ENCODE measurements at places on chromosomes 2 and 18.

DNA sequence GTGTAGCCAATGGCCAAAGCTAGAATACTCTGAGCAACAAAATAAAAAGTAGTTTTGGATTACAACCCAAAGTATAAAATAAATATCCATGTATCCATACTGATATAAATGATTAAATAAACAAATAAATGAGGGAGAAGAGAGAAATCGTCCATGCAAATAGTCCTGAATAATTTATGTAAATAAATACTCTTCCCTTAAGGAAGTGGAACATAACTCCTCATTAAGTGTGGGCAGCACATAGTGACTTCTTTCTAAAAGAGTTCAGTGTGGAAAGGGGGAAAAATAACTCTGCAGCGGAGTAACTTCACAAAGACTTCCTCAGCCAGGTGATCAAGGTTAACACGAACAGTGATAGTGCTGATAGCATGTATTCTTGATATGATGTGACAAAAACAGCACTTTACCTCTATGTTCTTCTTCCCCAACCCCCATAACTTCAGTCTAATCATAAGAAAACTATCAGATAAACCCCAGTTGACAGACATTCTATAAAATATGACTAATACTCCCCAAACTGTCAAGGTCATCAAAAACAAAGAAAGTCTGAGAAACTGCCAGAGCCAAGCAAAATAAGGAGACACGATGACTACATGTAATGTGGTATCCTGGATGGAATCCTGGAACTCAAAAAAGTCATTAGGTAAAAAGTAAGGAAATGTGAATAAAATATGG lies 30.7 kb downstream of the METTL8 start:
- no peak for DNase-seq

DNA sequence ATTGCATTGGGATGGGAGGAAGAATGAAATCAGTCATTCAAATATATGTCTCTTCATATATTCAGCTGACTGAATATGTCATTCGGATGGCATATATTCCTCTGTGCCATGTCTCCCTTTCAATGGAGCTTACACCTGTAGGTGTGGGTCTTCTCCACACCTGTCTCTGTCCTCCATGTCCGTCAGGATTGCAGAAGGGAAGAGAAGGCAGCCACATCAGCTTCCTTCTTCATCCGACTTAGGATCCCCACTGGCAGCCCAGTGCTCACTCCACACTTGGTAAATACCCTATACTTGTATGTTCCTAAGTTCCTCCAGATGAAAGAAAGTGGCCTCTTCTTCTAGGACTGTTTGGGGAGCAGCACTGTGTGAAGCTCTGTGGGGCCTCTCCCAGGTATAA lies 250.1 kb downstream of the BCL2 start:
- DNase-seq: no peak

GRCh38 chr2:16189029-16189835 lies 248.9 kb downstream of the MYCN start:
- no peak for DNase-seq

- DNase-seq: peak; percentile 13
Measured at GRCh38 chr2:5742126-5742525, 49.9 kb downstream of the SOX11 start.

GRCh38 chr18:38940863-38941531 lies 1375.4 kb upstream of the CELF4 start:
- no peak for DNase-seq

GRCh38 chr2:42929546-42930024 lies 137.2 kb upstream of the HAAO start:
- no peak for DNase-seq

GRCh38 chr18:69267895-69268294 lies 132.8 kb upstream of the DOK6 start:
- DNase-seq: no peak

GRCh38 chr2:200125444-200126284 lies 170.3 kb downstream of the MAIP1 start:
- DNase-seq: no peak

DNA sequence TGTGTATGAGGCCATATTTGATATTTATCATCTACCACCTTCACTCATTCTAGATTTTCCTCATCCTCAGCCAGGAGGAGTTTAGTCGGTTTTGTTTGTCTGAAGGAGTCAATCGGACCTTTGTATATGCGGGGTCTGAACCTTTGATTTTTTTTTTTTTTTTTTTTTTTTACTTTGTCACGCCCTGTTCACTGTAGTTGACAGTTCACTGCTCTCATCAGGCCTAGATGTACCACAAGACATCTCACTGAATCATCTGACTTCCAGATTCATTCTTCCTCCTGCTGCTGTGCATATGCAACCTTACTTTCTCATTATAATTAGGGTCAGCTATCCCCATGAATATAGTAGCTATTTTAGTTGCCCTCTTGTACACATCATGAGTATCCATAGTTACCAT lies 133.2 kb downstream of the ARHGAP15 start:
- DNase-seq: no peak

GRCh38 chr2:191560411-191560980 lies 117.4 kb upstream of the NABP1 start:
- no peak for DNase-seq

- no peak for DNase-seq
Measured at GRCh38 chr18:65990944-65991708, 240.3 kb downstream of the CDH7 start.

- DNase-seq: no peak
Measured at GRCh38 chr18:48080546-48080945, 150.1 kb upstream of the SMAD2 start.

- no peak for DNase-seq
Measured at GRCh38 chr18:79169958-79170555, 100.9 kb downstream of the ATP9B start.

DNA sequence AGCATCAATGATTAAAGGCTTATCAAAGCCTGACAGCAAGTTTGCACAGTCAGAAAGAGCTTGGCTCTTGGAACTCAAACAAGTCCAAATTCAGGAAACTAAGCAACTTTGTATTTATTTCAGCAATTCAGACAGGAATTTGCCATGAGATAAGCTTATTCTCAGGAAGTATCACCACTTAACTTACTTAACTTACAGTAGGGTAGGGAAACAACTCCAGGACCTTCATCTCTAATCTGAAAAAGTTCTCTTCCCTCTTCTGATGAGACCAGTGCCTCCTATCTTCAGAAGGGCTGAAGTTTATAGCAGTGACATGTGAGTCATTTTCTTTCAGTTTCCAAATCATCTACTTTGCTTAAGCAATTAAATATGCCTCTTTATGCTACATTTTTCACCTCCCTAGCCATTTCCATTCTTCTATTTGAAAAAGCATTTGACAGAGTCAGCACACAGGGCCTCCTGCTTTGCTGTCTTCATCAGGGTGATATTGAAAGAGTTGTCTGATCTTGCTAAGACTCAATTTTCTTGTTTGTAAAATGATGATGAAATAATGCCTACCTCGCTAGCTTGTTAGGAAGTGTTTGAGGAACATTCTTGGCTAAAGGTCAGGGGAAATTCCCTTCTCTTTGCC lies 389.5 kb downstream of the RND3 start:
- no peak for DNase-seq

DNA sequence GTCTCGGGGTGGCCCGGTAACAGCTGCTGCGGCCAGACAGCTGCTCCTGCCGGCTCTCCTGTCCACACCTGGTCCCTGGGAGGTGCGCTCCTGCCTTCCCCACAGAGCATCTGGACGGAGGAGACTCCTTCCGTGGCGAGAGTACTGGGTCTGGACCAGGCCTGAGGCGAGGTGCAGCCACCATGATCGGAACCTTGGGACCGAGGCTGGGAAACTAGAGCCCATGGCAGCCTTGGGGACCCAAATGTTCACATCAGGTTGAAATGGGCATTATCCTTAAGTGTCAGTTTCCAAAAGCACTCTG lies 628 bp downstream of the GIGYF2 start:
- DNase-seq: no peak

DNA sequence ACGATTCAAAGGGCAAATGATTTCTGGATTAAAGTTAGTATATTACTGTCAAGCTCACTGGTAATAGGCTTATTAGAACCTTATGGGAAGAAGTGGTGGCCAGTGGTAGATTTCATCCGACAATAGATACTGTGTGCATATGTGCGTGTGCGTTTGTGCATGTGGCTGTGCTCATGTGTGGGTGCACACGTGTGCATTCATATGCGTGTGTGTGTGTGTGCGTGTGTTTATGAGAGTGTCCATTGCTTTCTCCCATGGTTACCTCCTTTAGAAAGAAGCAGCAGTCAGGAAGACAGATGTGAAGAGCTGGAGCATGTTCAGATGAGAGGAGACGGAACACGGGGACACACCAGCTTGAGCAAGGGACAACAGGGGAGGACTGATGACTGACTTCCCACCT lies 8.9 kb upstream of the MROH2A start:
- DNase-seq: no peak

DNA sequence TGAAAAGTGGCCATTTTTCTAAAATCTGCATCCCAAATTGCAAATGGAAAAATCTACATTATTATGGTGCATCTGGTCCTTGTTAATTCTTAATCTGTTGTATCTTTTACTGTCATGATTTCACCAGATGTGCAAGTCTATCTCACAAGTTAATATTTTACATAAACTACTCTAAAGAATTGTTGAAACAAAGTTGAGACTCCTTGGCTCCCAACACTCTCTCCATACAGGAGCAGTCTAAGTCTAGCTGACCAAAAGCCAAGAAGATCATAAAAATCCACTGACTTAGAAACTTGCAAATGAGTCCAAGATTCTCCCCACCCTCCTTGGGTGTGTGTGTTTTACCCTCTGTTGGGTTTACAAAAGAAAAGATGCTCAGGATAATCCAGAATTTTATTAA lies 85.1 kb downstream of the NCKAP5 start:
- DNase-seq: no peak

GRCh38 chr2:3222636-3223035 lies 155.0 kb downstream of the EIPR1 start:
- DNase-seq: peak; percentile 52

DNA sequence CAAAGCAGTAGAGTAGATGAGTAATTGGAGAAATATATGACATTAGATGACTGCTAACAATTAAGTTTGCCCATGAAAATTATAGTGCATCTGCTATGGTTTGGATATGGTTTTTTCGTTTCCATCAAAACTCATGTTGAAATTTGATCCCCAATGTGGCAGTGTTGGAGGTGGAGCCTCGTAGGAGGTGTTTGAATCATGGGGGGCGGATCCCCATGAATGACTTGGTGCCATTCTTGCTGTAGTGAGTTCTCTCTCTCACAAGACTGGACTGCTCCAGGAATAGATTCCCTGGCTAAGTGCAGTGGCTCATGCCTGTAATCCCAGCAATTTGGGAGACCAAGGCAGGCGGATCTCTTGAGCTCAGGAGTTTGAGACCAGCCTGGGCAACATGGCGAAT lies 9.7 kb upstream of the CUL3 start:
- DNase-seq: no peak

GRCh38 chr2:42171396-42171980 lies 2.3 kb downstream of the EML4 start:
- DNase-seq: no peak

- DNase-seq: no peak
Measured at GRCh38 chr2:190785334-190785733, 95.3 kb upstream of the GLS start.

GRCh38 chr2:42296226-42296625 lies 64.8 kb downstream of the COX7A2L start:
- no peak for DNase-seq

DNA sequence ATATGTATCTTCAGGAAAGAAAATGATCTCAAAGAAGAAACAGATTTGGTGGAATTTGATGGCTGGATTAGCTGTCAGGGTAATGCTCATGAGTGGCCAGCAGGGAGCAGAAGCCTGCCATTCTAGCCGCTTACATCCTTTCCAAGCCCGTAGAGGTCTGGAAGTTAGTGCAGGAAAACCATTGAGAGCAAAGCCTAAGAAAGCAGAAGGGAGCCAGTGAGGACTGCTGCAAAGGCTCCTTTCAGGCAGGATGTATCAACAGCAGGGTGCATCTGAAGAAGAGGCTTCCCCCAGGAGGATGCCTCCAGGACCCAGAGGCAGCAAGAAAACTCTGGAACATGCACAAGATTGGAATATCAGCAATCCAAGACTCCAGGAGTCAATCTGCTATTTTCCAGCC lies 22.9 kb upstream of the LBH start:
- DNase-seq: peak; percentile 45

DNA sequence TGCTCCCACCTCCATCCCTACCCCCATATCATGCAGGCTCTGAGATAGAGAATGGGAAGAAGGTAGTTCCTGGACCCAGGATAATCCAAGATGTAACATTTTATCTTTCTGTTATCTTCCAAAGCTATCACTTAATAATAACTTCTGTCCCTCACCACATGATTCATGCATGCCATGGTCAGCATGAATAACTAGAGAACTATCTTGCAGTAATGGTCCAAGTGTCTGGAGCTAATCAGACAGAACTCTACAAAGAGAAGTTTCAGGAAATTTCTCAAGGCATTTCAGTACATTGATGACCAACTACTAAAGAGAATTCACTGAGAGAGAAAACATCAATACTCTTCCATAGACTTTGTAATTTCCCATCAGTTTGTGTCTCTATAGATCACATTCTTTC lies 1469.7 kb upstream of the PIK3C3 start:
- no peak for DNase-seq

DNA sequence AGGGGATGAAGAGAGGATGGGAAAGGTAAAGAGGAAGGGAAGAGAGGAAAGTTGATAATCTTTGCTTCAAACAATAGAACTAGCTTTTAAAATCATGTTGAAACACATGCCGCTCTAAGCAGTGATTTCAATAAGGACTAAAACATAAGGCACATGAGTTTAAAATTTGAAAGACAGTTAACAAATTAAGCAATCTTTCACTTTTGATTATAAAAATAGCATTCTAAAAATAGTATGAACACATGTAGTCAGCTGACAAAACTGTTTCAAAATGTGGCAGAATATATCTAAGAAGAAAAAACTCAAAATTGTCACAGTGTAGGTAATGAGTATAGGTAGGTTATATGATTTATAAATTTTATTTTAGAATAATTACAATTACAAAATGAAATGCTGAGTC lies 25.3 kb downstream of the PSME4 start:
- no peak for DNase-seq

DNA sequence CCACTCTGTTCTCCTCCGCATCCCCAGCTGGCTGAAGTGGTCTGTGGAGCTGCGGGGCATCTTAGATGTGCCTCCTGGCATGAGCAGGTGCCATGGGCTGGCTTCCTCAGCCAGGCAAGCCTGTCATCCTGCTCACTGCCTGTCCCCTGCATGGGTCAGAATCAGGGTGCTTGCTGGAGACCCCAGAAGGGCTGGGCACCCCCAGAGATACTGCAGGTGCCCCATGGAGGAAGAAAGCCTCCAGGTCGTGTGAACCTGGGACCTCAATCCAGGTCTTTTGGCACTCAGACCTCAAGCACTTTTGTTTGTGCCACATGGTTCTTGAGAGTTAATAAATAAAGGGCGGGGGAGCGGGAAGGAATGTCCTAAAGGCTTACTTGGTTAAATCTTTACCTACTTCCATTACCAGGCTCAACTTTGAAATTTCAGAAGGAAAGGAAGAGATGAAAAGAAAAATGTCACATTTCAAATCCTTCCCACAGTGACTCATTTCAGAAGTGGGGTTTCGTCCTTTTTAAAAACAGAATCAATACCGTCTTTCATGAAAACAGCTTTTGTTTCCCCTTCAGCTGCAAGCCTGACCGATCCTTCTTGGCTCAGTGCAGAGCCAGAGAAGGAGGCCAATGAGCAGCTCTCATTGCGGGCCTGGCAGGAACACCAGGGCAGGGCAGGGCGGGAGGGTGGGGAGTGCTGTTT lies 69.9 kb downstream of the RHOB start:
- no peak for DNase-seq

- no peak for DNase-seq
Measured at GRCh38 chr2:86035883-86036668, 69.6 kb downstream of the POLR1A start.

- DNase-seq: no peak
Measured at GRCh38 chr2:227182765-227183164, 18.3 kb downstream of the COL4A3 start.

- DNase-seq: no peak
Measured at GRCh38 chr18:34953212-34953611, 88.0 kb upstream of the MAPRE2 start.

Data from LNCaP clone FGC (cell line).